ENCODE measurements at places on chromosomes 12 and 14.

GRCh38 chr12:56488041-56488955, at the start of gene GLS2:
Gene GLS2 (minus strand): TSS chr12:56488161. CDS start chr12:56488118, 43 bp downstream.
- peak; percentile 50 for DNase-seq

DNA sequence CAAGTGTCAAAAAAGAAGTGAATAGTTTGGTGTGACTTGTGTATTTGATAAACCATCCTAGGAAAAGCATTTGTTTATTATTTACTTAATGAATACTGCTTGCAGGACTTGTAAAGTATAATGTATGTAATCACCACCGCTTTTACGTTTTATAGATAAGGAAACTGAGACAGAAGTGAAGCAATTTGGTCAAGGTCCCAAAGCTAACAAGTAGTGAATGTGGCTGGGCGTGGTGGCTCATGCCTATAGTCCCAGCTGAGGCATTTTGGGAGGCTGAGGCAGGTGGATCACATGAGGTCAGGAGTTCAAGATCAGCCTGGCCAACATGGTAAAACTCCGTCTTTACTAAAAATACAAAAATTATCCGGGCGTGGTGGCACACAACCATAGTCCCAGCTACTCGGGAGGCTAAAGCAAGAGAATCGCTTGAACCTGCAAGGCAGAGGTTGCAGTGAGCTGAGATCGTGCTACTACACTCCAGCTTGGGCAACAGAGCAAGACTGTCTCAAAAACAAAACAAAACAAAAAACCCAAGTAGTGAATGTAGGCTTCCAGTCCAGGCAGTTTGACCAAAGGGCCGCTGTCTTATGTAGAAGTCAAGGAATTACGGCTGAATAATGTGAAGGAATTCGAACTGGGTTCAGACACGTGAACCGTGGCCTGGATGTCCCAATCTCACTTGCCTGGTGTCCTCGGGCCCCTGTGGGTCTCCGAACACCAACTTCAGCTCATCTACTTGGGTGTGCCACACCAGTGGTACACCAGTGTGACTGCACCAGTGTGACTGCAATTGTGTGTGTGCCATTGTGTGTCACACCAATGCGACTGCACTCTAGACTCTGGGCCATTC, 88.3 kb upstream of the MED13L start:
- DNase-seq = no peak

DNA sequence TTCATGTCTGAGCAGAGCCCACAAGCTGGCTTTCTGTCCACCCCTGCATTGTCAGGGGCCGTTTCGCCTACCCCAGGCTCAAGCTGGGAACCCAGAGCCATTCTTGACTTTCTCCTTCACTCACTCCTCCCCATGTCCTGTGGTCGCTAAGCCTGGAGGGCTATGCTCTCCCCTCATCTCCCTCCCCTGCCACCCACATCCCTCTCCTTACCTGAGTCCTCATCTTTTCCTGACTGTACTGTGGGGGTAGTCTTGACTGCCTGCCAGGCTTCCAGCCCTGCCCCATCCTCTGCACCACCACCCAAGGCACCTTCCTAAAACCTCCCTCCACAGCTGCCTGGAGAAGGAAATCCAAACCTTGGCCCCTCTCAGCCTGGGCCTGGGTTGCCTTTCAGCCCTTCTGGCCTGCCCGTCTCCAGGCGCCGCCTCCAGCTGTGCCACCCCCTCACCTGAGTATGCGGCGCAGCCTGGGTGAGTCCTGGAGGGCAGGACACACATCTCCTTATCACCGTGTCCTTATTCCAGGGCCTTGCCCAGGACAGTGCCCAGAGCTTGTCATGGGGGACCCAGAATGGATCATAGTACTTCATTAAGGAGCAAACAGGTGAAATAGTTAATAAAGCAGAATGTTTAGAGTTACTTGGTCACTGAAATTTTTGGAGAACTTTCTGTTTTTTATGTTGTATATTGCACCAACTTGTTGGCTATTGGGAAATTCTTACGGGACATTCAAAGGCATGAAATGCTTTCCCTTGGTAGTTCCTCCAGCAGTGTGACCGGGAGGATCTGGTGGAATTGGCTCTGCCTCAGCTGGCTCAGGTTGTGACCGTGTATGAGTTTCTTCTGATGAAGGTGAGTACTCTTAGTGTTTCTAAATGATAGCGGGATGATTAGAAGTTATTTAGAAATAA, 14.5 kb downstream of the ZNF839 start:
- DNase-seq = no peak

GRCh38 chr12:29883525-29883924, 99.8 kb upstream of the TMTC1 start:
- DNase-seq = no peak

Measured in DMS79 (cell line).